ENCODE measurements at places on chromosomes 16 and 17. TPM values are rescaled to one million over a fixed set of nuclear protein-coding genes. Genes with fewer than 3 reads are reported as not detected.
A peak's percentile ranks its signal among the peaks of the same experiment; 100 is the strongest.

DNA sequence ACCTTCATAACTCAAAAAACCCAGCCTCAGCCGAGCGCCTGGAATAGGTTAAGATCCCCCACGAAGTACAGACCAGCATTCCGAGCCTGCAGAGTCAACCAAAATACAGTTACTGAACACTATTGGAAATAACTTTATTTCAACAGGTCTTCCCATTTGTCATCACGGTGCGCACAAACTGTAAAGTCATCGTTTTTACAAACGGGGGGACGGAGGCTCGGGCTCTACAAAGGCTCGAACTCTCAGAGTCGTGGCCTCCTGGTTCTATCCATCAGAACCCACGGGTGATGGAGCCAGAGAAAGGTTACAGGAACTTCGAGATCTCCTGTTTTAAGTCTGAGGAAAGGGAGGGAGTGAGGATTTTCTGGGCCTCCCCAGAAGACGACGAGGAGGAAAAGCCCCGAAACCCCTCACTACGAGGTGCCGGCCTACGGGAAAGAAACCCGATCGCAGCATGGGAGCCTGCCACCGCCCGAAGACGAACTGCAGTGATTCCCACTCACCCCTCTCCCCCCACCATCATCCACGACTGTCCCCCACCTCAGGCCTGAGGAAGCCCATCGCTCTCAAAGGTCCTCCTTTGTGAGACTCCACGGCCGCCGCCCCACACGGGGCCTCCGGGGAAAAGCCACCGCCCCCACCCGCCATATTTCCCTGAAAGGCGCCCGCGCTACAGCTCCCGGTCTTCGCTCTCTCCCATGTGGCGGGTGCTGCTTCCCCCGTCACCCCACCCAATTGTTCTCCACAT lies 917 bp downstream of the YWHAE start:
- peaks cover 7% of the 10 kb centered on the region for H3K36me3 ChIP-seq
- peak overlapping the region; percentile 100 for H3K27ac ChIP-seq
- H3K27me3 ChIP-seq: no peaks in the 10 kb centered on the region
- H3K4me3 ChIP-seq: peak overlapping the region; percentile 95
- peaks cover 14% of the 10 kb centered on the region for H3K4me1 ChIP-seq

Gene KRT14
- total RNA-seq: not detected

GRCh38 chr17:62921817-62922216 lies 44.2 kb upstream of the TANC2 start:
- no peaks in the 10 kb centered on the region for H3K36me3 ChIP-seq
- H3K4me1 ChIP-seq: peaks cover 16% of the 10 kb centered on the region
- H3K4me3 ChIP-seq: no peak overlapping the region
- H3K27ac ChIP-seq: no peak overlapping the region

DNA sequence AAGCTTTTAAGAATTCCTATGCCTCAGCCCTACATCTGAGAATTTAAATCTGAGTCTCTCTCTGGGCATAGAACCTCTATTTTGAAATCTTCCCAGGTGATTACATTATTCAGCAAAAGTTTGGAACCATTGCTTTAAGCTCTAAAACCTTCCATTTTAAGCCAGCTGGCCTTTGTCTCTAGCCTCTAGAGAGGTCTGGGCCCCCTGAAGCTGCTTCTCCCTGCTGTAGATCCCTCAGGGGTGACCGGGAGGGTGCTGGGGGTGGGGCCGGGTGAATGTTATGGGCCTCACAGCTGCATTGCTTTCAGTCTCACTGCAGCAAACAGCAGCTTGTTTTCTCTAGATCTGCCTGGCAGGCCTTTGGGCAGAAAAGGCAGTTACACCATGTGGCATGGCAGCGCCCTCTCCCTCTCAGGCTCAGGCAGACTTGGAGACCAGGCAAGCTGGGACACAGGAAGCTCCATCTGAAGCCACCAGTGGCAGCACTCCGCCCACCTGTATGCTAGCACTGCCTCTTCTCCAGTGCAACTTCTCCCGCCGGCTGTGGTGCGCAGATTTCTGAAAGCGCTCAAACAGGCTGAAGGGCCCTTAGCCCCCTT lies 66.3 kb downstream of the MPRIP start:
- H3K36me3 ChIP-seq: no peaks in the 10 kb centered on the region
- no peak for DNase-seq
- H3K4me1 ChIP-seq: peaks cover 22% of the 10 kb centered on the region
- peak overlapping the region; percentile 44 for H3K27ac ChIP-seq
- H3K27me3 ChIP-seq: no peaks in the 10 kb centered on the region

Gene TBC1D3D
- total RNA-seq: 1.2 TPM

Data from progenitor cell of endocrine pancreas (in vitro differentiated cells).